ENCODE measurements at places on chromosomes 3 and 15.

DNA sequence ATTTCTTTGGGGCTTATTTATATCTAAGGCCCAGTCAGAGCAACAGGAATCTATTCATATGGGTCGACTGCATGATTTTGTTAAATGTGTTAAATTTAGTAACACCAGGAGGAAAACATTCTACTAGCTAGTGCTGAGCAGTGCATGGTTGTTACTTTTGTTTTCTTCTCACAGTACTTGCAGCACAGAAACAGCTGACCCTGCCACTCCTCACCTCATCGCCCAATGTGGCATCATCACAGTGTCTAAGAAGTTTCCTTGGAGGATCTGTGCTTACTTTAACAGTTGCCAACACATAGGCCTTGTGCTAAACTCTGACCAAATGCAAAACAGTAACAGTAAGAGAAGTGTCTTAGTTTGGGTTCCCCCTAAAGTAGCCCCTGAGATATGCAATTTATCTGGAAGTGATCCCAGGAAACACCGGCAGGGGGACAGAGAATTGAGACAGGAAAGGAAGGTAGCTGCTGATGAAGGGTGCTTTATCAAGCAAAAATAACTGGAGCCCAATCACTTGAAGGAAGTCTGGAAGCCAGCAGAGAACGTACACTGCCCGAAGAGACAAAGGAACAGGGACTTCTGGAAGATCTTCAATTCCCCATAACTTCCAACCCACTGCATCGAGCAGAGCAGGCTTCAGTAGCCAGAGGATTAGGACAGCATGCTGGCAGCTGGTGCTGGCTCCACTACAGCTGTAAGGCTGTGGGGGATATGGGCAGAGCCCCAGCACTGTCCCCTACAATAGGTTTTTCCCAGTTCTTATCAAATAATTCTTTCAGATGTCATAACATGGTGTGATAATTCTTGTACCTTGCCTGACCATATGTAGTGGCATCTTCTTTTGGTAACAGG lies 36.0 kb upstream of the ULK4 start:
- peak; percentile 37 for DNase-seq

DNA sequence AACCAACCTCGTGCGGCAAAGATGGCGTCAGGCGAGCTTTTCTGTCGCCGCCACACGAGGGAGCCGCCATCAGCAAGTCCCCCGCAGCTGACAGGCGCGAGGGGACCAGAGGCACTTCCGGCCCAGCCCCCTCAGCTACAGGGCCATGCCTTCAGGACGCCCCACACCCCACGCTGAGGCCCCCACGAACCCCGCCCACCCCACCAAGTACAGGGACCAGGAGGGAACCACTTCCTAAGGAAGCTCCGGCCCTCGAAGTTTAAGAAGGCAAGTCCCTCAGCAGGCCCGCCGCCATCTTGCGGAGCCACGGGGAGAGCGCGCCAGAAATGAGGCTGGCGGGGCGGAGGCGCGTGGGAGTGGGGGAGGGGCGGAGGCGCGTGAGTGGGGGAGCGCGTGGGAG lies 790 bp downstream of the DAZL start:
- no peak for DNase-seq

DNA sequence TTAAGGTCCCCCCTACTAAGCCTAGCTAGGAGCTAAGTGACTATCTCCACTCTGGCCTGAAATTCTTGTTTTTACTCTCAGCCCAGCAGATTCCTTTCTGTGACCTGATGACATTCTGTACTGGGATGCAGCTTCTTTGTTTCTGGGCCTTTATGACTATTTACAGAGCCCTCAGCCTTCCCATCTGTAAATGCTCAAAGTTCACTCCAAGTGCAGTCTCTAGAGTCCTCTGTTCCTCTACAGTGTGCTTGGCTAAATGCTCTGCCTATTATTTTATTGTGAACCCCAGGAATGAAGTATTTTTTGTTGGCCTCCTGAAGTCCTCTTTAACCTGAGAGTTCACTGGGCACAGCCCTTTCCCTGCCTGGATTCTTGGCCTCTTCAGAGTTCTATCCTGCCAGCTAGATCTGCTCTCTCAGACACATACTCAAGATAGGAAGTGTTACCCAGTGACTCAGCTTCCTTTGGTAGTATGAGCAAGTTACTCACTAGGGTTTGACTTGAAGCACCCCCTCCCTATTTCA lies 278.1 kb upstream of the P2RY1 start:
- DNase-seq: peak; percentile 24

DNA sequence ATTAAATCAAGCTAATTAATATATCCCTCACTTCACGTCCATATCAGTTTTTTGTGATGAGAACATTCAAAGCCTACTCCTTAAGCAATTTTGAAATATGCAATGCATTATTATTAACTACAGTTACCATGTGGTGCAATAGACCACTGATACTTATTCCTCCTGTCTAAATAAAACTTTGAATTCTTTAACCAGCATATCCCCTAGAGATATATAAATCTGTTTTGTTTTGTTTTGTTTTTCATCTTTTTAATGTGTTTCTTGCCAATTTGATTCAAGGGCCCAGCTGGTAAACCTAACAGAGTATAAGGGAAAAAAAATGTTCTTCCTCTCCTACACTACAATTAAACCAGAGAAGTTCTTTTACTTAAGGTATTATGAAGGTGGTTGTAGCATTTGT lies 524.2 kb downstream of the NAALADL2 start:
- peak; percentile 31 for DNase-seq

- DNase-seq: no peak
These were observed 14.1 kb downstream of the ST3GAL6 start for GRCh38 chr3:98777286-98777685.
